Right hindlimb (tissue), 1 donor: ENCODE measurements at places on chromosomes 6 and 20.
A peak's percentile ranks its signal among the peaks of the same experiment; 100 is the strongest.

GRCh38 chr20:43492101-43492500, 15.4 kb upstream of the L3MBTL1 start:
- no peak for DNase-seq

DNA sequence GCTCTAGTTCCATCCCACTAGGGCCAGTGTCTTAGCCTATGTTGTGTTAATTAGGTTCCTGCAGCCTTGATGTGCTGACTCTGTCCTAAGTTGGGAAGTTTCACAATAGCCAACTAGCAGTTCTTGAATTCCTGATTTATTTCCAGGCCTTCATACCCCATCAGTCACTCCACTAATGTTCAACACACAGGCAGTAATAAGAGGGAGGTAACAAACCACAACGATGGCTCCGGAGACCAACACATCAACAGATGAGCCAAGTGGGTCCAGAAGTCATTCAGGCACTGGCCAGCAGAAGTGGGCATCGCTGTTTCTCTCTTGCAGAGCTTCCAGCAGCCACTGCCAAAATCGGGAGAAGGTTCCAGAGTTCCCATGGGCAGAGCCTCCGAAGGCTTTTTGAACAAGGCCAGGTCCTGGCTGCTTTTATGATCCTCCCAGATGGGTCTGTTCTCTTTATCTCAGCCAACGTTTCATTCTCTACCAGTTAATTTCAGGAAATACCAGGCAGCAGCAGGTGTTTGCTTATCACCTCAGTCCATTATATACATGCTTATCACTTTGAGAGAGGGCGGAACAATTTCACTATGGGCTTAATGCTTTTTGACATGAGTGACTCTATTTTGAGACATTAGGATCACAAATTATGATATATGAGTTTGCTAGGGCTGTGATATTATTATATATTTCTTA, 48.5 kb upstream of the NOP56 start:
- DNase-seq = no peak

DNA sequence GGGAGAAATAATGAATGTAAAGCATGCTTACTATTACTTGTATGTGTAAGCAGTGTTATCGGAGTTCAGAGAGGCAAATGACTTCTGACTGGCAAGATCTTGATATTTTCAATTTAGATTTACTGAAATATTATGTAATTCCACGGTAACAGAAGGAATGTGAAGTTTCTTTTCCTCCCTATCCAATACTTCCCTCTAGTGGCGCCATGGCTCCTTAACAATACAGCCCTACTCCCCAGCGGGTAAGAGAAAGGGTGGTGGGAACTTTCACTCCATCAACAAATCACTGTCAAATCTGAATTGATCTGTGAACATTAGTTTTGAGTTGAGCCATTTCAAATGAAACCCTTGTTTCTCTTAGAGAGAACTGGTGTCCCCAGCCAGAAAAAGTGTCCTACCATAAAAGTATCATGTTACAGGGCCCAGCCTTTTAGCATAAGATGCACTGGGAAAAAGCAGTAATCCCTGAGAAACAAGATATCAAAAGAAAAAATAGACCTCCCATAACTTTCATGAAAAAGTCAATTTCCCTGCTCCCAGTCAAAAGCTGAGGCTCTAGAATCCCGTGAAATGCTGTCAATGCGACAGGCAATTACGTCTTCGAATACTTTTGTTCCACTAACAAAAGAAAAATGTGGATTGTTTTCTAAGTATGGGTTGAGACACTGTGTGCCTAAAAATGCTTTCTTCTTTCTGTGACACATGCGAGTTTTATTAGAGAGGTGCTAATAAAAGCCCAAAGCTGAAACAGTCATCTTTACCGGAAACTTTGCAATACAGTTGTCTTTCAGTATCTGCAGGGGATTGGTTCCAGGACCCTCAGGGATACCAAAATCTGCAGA, 12.9 kb downstream of the COX7A2 start:
- DNase-seq = no peak

GRCh38 chr6:105178636-105179035, 1.2 kb downstream of the POPDC3 start:
- DNase-seq = no peak

DNA sequence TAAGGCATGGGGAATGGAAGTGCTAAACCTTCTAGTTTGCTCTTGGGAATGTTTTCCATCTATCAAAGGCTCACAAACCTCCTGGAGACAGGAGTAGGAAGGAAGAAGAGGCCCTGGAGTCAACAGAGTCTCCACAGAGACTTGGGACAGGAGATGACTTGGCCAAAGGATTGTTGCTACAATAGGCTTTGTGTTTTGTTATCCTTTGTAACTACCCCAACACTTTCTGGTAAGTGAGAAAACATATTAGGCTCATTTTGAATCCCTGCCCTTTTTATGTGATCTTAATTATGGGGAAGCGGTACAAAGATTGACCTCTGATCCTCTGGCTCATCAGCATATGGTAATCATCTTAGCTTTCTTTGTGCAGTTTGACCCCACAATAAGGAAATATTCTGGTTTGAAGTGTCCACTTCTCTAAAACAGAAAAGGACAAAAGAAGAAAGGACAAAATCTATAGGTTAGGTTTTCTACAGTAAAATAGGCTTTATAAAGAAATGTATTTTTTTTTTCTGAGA, 24.1 kb upstream of the GTF3C6 start:
- no peak for DNase-seq

GRCh38 chr20:59748619-59749191, 144.4 kb downstream of the PHACTR3 start:
- peak; percentile 73 for DNase-seq

DNA sequence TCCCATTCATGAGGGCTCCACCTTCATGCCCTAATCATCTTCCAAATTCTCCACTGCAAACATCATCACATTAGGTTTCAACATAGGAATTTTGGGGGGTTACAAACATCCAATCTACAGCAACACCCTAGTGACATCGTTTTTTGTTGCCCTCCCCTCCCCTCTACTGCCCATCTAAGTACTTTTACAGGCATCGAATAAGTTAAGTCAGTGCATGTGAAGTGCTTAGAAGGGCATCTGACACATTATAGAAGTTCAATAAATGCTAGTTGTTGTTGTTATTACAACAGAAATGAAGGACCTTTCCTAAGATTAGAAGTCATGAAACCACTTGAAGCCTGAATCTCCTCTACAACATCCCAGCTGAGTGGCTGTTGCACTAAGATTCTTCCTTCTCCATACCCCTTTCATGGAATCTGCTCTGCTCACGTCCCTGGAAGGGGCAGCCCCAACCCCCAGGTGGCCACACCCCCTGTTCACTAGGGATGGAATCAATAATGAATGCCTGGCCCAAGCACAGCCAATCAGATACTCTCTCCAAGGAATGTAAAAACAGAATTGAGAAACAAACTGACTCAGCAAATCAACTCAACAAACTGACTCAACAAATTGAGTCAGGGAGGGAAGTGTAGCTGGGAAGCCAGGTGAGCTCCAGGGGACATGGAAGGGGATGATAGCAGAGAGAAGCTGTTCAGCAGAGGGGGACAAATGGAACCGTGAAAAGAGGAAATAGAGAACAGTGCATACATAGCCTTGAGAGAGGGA, 3.9 kb upstream of the LRP11 start:
- no peak for DNase-seq

DNA sequence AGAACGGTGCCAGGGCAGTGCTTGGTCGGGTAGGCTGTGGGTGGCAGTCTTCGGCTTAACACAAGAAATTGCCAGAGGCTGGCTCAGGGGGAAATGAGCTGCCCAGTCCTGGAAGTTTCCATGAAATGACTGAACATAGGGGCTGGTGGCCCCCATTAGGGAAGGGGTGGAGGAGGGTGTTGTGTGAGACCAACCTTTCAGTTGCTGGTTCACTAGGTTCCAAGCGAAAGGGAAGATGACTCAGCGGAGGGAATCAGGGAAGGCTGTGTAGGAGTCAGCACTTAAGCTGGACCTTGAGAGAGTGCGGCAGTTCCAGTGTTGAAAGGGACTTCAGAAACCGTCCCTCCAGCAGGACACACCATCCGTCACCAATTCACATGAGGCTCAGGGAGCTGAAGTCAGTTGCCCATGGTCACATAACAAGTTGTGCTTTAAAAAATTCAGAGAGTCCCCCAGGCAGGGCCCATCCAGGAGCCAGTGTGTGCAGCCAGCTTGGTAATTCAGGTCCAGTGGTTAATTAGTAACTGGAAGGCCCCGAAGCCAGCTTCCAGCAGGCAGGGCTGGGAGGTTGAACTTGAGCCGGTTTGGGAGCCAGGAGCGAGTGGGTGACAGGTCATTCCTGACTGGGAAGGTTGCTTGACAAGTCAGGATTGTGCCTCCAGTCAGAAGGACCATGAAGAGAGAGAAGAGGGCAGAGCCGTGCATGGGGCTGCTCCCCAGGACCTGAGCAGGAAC, at the start of gene SGK2:
TSS of gene SGK2 (plus strand) at position 616 of the 735 bp plus-strand sequence. CDS start 7,469 bp downstream, outside the sequence.
- DNase-seq = no peak

DNA sequence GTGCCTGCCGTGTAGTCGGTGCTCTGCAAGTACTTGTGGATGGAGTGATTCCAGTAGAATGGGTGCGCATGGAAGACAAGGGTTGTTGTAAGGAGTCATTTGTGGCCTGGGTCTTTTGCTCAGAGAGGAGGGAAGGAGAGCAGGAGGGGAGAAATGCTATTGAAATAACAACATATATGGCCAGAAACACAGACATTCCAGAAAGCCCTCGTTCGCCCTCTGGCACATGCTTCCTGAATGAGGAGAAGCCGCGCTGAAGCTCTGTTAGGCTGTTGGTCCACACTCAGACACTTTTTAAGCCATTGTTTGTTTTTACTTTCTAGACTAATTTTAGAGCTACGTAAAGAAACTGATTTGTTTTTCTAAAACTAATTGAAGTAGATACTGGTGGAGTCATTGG, 107.4 kb downstream of the RPP40 start:
- DNase-seq = no peak

- no peak for DNase-seq
Measured at GRCh38 chr6:36289281-36289878, 19.5 kb downstream of the PNPLA1 start.

DNA sequence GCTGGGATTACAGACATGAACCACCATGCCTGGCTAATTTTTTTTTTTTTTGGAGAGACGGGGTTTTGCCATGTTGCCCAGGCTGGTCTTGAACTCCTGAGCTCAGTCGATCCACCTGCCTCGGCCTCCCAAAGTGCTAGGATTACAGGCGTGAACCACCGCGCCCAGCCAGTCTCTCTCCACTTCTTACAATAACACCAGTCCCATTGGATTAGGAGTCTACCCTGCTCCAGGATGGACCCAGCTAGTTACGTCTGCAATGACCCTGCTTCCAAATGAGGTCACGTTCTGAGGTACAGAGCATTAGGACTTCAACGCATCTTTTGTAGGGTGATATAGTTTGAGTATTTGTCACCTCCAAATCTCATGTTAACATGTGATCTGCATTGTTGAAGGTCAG, 146.9 kb upstream of the MYLIP start:
- no peak for DNase-seq

- no peak for DNase-seq
Measured at GRCh38 chr6:2181567-2181966, 63.8 kb downstream of the GMDS start.

- no peak for DNase-seq
Measured at GRCh38 chr6:67391955-67392354, 1243.1 kb upstream of the ADGRB3 start.

DNA sequence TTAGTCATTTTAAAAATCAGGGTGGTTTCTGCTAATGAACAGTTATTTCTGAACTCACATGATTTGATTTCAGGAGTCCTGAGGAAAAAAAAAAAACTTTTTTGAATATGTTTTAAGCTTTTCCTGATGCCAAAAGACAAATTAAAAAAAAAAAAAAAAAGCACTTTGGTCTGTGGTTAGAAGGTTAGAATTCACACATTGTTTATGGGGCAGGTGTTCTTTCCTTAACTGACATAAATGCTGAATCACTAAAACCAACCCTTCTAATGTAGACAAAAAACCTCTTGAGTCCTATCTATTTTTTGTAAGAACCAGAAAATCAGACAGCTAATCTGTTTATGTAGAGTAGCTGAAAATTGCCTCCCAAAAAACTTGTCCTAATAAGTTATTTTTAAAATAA, 20.4 kb downstream of the THEMIS start:
- no peak for DNase-seq

DNA sequence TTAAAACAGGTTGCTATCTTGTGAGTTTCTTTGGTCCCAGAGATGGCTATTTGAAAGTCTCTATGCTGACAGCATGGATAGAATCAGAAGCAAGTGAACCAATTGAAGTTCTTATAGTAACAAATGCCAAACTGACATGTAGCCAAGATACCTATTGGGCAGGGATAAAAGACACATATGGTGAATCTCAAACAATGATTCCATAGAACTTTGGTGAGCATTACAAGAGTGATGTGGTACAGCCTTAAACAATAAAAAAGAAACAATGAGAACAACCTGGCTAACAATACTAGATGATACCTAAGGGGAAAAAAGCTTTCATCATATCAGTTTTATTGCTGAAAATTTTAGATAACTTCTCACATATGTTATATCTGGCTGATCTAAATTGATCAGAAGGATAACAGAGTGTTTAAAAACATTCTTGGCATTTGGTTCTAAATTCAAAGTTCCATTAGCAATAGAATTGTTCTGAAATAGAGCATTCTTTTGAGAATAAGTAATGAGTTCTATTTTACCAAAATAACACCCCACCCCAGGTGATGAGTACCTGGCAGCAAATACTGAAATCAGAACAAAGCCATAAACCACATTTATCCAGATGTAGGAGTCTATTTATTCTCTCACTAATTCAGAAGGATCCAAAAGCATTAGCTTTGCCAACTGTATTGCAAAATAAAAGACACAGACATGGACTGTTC, 5.8 kb upstream of the HMGCLL1 start:
- DNase-seq = no peak

GRCh38 chr6:117501722-117502121, 19.2 kb downstream of the DCBLD1 start:
- DNase-seq = no peak

GRCh38 chr20:62186887-62187866, 4.3 kb downstream of the MTG2 start:
- no peak for DNase-seq

GRCh38 chr6:97440590-97441176, 157.7 kb upstream of the MMS22L start:
- peak; percentile 21 for DNase-seq

- no peak for DNase-seq
Measured at GRCh38 chr20:18743665-18744440, 69.7 kb upstream of the SCP2D1 start.

DNA sequence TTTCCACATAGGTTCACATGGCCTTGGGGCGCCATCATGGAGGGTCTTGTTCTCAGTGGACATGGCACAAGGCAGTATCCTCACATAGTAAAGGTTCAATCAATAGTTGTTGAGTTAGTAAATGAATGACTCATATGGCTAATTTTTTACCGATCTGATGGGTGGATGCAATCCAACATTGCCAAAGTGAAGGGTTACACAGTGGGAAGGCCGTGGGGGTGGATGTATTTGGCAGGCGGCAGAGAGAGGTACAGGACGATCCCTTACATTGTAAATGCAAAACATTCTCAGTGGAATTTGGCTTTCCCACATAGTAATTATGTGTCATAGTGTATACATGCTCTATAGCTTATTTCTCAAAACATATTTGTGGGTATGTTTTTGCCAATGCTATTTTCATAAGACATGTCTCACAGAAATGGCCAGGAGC, 21.0 kb upstream of the PDE7B start:
- no peak for DNase-seq

- DNase-seq = no peak
Measured at GRCh38 chr6:99119109-99120031, 171.6 kb upstream of the FBXL4 start.
